ENCODE measurements at places on chromosomes 11 and 22.

GRCh38 chr11:17020831-17021230 is 6.6 kb upstream of the PLEKHA7 start:
- no peak for DNase-seq

GRCh38 chr11:96758957-96759356 is 369.1 kb downstream of the JRKL start:
- no peak for DNase-seq

DNA sequence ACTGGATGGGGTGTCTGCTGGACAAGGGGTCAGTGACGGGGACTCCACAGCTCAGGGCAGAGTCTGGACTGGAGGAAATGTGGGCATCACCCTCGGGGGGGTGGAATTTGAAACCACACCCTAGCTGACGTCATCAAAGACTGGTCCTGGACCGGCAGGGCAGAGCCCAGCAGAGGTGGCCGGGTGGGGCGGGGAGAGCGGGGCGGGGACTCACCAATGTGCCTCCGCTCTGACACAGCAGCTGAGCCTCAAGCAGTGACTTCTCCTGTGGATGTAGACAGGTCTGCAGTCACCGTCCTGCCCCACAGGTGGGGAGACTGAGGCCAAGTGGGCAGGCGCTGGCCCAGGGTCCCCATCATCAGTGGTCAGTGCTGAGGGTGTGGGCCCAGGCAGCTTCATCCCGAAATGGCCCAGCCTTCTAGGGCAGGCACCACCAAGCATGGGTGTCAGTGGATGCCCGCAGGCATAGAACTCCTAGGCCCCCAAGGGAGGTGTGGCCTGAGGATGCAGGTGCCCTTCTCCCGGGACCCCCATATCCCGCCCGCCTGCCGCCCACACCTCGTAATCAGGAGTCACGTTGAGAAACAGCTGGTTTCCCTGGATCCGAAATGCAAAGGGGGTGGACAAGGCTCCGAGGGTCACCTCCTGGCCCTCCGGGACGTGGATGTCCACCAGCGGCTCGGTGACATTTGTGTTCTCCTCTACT is 603 bp downstream of the CDHR5 start:
- no peak for DNase-seq

- DNase-seq, result no peak
Measured at GRCh38 chr11:61309141-61309540, 14.0 kb upstream of the VWCE start.

GRCh38 chr11:96149743-96150555 is 193.0 kb downstream of the MAML2 start:
- DNase-seq, result no peak

GRCh38 chr11:86390487-86390886 is 15.8 kb downstream of the CCDC81 start:
- no peak for DNase-seq

- DNase-seq, result no peak
Measured at GRCh38 chr11:118619444-118620197, 12.2 kb downstream of the PHLDB1 start.

GRCh38 chr11:44379141-44380008 is 69.4 kb upstream of the ALX4 start:
- DNase-seq, result peak; percentile 1

Measured in SHP77 (cell line).